ENCODE measurements at places on chromosomes 2 and 18.
A peak's percentile ranks its signal among the peaks of the same experiment; 100 is the strongest.

DNA sequence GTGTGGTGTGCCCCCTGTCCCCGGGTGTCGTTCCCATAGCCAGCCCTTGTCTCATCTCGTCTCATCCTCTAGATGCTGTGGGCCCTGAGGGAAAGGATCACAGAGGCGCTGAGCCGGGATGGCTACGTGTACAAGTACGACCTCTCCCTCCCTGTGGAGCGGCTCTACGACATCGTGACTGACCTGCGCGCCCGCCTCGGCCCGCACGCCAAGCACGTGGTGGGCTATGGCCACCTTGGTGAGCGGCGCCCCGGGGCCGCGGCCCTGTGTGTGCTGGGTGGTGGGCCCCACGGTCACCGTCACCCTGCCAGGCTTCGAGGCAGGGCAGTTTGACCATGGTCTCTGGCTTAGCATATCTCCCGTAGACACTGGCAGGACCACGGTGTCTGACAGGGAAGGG lies 20.8 kb upstream of the GAL3ST2 start:
- H3K36me3 ChIP-seq: peaks cover 13% of the 10 kb centered on the region
- no peak overlapping the region for H3K4me3 ChIP-seq

GRCh38 chr2:39664888-39665591 lies 677 bp upstream of the TMEM178A start:
- peaks cover 11% of the 10 kb centered on the region for H3K4me1 ChIP-seq
- no peak for DNase-seq
- H3K36me3 ChIP-seq: peaks cover 2% of the 10 kb centered on the region
- peak overlapping the region; percentile 79 for H3K4me3 ChIP-seq
- no peak overlapping the region for H3K27ac ChIP-seq
- peaks cover 26% of the 10 kb centered on the region for H3K27me3 ChIP-seq

DNA sequence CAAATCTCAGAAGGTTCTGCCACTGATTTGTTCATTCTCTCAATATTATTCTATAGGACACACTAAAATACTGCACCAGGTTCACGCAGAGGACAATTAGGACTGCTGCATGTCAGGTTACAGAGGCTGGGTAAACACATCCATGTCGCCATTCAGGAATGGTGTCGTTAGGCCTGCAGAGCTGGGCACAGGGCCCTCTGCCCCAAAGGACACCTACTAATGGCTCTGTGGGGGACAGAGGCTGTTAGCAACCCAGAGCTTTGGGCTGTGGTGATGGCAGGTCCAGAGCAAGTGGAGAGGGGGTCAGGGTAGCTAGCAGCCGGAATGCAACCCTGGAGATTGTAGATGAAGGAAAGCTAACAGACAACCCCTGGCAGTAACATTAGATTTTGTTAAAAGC lies 115.9 kb downstream of the TTC32 start:
- no peak overlapping the region for H3K27ac ChIP-seq
- H3K36me3 ChIP-seq: no peaks in the 10 kb centered on the region
- no peak for DNase-seq

- H3K27ac ChIP-seq: no peak overlapping the region
- H3K27me3 ChIP-seq: peaks cover 2% of the 10 kb centered on the region
- DNase-seq: no peak
- H3K36me3 ChIP-seq: no peaks in the 10 kb centered on the region
These were observed 124.8 kb downstream of the DTNA start for GRCh38 chr18:34834897-34835296.

DNA sequence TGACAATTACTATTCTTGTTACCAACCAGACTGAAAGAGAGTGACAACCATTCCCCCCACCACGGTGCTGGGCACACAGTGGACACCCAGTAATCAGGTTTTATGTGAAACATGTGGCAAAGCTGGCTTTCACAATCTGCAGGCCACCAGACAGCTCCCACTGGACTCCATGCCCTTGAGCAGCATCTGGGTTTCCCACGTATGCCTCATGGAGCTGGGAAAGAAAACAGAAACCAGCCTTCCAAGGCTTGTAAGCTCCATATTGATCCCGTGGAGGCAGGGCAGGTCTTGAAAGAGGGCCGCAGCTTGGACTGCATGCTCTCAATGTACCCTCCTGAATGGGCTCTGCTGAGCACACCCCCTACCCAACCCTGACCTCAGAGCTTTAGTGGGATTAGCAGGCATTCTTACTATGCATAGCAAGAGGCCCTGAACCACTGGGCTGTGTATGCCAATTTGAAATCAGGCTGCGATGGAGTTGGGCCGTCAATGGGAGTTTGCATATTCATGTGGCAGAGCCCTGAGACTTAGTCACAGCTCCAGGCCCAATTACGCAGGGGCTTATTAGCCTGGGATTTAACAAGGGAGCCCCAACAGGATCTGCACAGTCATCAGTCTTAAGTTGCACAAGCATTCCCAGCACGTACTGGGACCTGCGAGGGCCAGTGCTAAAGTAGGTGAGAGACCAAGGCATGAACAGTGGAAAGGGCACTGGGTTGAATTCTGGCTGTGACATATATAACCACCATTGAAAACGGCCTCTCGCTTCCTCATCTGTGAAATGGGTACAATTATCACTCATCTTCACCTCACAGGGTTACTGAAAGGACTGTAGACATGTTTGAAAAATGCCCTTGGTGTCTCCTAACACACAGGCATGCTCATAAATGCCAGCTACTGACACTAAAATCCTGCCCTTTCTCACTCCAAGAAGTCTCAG lies 10.5 kb downstream of the C1QL2 start:
- DNase-seq: no peak
- H3K27me3 ChIP-seq: peaks cover 11% of the 10 kb centered on the region
- no peak overlapping the region for H3K27ac ChIP-seq
- no peaks in the 10 kb centered on the region for H3K4me1 ChIP-seq
- H3K36me3 ChIP-seq: no peaks in the 10 kb centered on the region

GRCh38 chr2:101751875-101752619 lies 54.5 kb downstream of the MAP4K4 start:
- peak overlapping the region; percentile 67 for H3K4me3 ChIP-seq
- H3K27me3 ChIP-seq: no peaks in the 10 kb centered on the region
- H3K36me3 ChIP-seq: peaks cover 2% of the 10 kb centered on the region
- H3K4me1 ChIP-seq: peaks cover 53% of the 10 kb centered on the region
- peak; percentile 30 for DNase-seq

DNA sequence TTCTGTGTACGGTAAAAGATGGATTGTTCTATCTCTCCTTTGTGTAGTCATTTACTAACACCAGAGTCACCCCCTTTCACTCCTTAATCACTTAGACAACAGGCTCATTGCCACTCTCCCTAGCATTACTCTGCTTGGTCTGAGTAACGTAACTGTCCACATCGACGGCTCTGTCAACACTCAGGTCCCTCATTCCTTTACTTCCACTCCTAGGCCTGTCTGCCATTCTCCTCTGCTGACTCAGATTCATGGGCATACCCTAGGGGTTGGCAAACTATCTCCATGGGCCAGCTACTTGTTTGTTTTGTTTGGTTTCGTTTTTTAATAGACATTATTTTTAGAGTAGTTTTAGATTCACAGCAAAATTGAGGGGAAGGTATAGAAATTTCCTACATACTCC lies 243.9 kb downstream of the NR4A2 start:
- H3K4me3 ChIP-seq: no peak overlapping the region
- DNase-seq: no peak
- no peaks in the 10 kb centered on the region for H3K36me3 ChIP-seq
- no peaks in the 10 kb centered on the region for H3K4me1 ChIP-seq

GRCh38 chr2:46552079-46552478 lies 72.7 kb downstream of the TMEM247 start:
- DNase-seq: no peak
- H3K36me3 ChIP-seq: peaks cover 25% of the 10 kb centered on the region

DNA sequence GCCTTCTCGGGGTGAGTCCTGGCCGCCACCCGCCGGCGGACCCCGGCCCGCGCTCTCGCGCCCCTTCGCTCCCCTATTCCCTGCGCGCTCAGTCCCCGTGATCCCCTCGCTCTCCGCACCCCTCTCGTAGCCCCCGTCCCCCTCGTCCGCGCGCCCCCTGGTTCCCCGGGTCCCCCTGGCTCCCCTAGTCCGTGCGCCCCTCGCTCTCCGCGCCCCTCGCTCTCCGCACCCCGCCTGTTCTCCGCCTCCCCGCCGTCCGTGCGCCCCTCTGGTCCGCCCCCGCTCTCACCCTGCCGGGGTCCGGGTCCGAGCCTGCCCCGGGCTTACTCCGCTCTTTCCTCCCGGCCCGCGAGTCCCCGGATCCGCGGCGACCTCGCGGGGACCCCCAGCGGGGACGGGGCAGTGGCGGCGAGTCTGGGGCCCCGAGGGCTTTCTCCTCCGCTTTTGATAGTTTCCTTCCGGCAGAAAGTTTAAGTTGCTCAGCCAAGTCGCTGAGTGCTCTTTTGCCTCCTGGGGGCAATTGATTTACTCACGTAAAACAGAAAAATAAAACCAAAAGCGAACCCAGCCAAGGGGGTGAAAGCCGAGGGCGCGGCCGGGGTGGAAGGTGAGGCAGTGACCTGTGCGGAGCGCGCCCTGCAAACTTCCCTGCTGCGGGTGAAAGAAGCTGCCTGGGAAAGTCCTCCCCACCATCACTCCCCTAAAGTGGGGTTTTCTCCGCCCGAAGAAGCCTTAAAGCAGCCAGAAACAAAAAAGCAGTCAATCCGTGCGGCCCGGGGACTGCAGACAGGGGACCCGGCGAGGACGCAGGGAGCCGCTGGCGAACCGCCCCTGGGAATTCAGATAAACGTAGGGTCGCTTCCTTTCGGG lies 568 bp downstream of the RAB31 start:
- no peaks in the 10 kb centered on the region for H3K36me3 ChIP-seq
- H3K4me1 ChIP-seq: peaks cover 50% of the 10 kb centered on the region
- H3K27ac ChIP-seq: peak overlapping the region; percentile 98
- DNase-seq: peak; percentile 46
- peak overlapping the region; percentile 97 for H3K4me3 ChIP-seq

- H3K27me3 ChIP-seq: peaks cover 1% of the 10 kb centered on the region
- H3K4me3 ChIP-seq: no peak overlapping the region
- H3K27ac ChIP-seq: no peak overlapping the region
- no peak for DNase-seq
- no peaks in the 10 kb centered on the region for H3K36me3 ChIP-seq
These were observed 513.8 kb upstream of the POU3F3 start for GRCh38 chr2:104340162-104340561.

GRCh38 chr18:6155707-6156106 lies 259.0 kb downstream of the L3MBTL4 start:
- no peaks in the 10 kb centered on the region for H3K27me3 ChIP-seq
- H3K27ac ChIP-seq: no peak overlapping the region

- peaks cover 18% of the 10 kb centered on the region for H3K36me3 ChIP-seq
- no peak overlapping the region for H3K4me3 ChIP-seq
- H3K4me1 ChIP-seq: peaks cover 36% of the 10 kb centered on the region
- peak overlapping the region; percentile 69 for H3K27ac ChIP-seq
- H3K27me3 ChIP-seq: no peaks in the 10 kb centered on the region
These were observed 84.7 kb downstream of the MBP start for GRCh38 chr18:77047803-77048419.

GRCh38 chr2:24969784-24970183 lies 2.0 kb downstream of the DNAJC27 start:
- peaks cover 9% of the 10 kb centered on the region for H3K36me3 ChIP-seq
- no peaks in the 10 kb centered on the region for H3K27me3 ChIP-seq
- peaks cover 10% of the 10 kb centered on the region for H3K4me1 ChIP-seq
- H3K4me3 ChIP-seq: no peak overlapping the region
- H3K27ac ChIP-seq: no peak overlapping the region
- no peak for DNase-seq

DNA sequence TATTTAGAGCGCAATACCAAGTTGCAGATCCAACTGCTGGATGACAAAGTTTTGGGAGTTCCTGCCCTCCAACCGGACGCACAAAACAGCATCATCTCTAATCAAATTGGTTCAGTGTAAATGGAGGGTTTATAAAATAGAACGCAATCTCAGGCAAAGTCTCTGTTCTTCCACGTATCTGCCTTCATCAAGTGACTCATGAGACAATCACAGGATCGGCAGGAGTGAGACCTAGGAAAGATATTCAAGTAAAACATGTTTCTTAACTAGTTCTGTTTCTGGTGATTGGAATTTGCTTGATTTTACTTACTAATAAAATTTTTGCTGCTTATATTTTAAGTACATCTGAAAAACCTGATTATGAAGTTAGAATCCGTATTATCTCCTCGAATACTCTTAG lies 7.6 kb downstream of the FZD5 start:
- H3K27ac ChIP-seq: no peak overlapping the region
- no peak overlapping the region for H3K4me3 ChIP-seq
- peaks cover under 1% of the 10 kb centered on the region for H3K36me3 ChIP-seq
- no peak for DNase-seq

DNA sequence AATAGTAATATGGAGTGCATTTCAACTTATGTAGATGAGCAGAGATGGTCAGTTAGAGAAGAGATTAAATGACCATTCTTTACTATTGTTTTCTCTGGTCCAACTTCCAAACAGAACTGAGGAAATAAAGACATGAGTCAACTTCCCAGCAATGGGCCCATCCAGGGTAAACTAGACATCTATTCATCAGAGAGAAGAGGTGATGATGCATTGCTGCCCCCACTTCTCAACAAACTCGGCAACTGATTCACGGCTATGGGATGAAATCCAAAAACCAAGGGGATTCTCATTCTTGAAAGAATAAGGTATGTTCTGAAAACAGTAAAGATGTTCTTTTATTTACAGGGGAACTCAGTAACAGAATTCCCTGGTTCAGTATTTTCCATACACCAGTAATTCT lies 190.7 kb downstream of the RDH14 start:
- H3K27ac ChIP-seq: no peak overlapping the region
- H3K36me3 ChIP-seq: no peaks in the 10 kb centered on the region
- no peak overlapping the region for H3K4me3 ChIP-seq

DNA sequence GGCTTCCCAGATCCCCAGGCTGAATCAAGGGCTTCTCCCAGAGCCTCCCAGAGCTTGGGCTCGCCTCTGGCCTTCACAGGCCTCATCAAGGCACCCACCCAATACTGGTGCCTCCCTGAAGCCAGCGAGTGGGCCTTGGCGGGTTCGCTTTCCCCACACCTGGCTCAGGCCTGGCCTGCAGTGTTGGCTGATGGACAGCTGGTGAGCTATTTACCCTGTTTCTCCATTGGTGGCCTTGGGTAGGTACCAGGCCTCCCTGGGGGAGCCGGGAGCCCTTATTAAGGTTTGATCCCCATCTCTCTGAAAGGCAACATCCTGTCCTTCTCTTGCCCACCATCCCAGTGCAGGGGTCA lies 18.2 kb upstream of the DUSP2 start:
- H3K36me3 ChIP-seq: peaks cover 2% of the 10 kb centered on the region
- H3K27me3 ChIP-seq: no peaks in the 10 kb centered on the region
- peak overlapping the region; percentile 86 for H3K4me3 ChIP-seq
- peaks cover 45% of the 10 kb centered on the region for H3K4me1 ChIP-seq
